Gastrocnemius medialis (tissue), 4 donors: ENCODE measurements at places on chromosomes 2 and 18. TPM values are rescaled to one million over a fixed set of nuclear protein-coding genes. Genes with fewer than 3 reads are reported as not detected.

Gene TRABD2A
- 0.68 TPM for total RNA-seq

Gene ANKRD53
- total RNA-seq, result not detected

Gene SLC11A1
- total RNA-seq, result 6.3 TPM

Gene SELENOI
- 20.0 TPM for total RNA-seq

Gene ANKAR
- total RNA-seq, result 6.4 TPM

Gene BUB1
- total RNA-seq, result not detected

Gene KCNJ3
- total RNA-seq, result not detected

Gene GREB1
- 9.3 TPM for total RNA-seq

Gene ZBTB7C
- 0.82 TPM for total RNA-seq

Gene PLGLB1
- total RNA-seq, result 4.3 TPM

Gene PLA2R1
- total RNA-seq, result 0.39 TPM

Gene G6PC2
- not detected for total RNA-seq

Gene GCG
- total RNA-seq, result not detected

Gene INHA
- 0.29 TPM for total RNA-seq

Gene CXCR4
- 3.7 TPM for total RNA-seq

Gene PRKAG3
- total RNA-seq, result 54.6 TPM

Gene C1QL2
- not detected for total RNA-seq

Gene HOXD13
- not detected for total RNA-seq

Gene LBX2
- not detected for total RNA-seq

Gene NYAP2
- 1.7 TPM for total RNA-seq
